ENCODE measurements at places on chromosomes 2 and 18.

DNA sequence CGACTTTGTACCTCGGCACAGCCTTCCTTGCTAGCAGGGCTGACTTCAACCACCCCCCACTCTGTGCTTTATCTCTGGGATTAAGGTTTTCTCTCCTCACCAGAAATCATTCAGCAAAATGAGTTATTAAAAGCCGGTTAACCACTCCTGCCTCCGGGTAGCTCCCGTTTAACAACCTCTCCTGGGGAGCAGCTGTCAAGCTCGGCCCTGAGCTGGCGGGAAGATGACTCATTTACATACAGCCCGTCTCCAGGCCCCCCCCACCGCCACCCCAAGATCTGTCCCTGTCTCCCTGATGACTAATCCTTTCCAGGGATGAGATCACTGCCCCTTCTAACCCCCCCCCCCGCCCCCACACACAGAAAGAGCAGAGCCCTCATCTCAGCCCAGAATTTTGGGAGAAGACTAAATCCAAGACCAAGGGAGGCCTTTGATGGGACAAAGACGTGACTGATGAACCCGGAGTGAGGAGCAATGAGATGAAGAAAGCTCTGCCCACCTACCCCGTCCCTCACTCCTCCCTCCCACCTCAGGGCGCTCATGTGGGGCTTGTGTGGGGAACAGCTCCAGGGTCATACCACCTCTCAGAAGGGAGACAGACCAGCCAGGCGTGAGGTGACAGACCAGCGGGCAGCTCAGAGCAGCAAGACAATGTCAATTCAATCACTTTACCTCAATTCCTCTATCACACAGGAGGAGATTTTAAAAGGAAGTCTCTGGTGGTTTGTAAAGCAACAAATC, 131.4 kb downstream of the MSH2 start:
- DNase-seq: no peak

DNA sequence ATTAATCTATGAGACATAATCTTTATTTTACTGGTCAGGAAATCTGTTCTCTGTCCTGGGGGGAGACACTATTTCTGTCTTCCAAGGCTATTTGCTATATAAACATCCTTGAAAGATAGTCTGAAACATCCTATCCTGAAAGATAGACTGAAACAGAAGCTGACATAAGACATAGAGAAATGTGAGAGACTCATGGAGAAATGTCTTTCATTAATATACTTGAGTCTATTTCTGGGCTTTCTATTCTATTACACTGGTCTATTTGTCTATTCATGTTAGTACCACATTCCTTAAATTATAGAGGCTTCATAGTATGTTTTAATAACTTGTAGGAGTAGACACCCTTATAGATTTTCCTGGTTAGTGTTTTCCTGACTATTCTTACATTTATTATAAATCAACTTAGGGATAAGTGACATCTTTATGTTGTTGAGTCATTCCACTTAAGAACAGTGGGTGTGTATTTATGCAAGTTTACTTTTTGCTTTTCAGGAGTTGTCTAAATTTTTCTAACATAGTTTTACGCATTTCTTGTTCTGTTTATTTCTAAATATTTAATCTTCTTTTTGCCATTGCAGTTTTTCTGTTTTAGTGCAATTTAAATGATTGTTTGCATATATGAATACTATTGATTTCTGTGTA, 244.9 kb upstream of the ZSWIM2 start:
- DNase-seq: no peak

DNA sequence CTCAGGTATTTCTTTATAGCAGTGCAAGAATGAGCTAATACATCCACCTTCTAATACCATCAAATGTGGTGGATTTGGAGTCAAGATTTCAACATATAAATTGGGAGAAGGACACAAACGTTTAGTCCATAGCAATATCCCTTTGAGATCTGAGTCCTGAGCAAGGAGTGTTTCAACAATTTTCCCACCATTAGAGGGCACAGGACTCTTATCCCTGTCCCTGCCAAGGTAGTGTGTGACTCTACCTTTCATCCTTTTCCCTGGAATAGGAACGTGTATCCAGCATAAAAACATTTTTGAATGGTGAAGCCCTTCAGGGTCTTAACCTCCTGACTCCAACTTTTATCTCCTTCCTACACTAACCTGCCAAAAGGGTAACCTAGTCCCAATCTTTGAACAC, 181.3 kb upstream of the SRD5A2 start:
- no peak for DNase-seq

DNA sequence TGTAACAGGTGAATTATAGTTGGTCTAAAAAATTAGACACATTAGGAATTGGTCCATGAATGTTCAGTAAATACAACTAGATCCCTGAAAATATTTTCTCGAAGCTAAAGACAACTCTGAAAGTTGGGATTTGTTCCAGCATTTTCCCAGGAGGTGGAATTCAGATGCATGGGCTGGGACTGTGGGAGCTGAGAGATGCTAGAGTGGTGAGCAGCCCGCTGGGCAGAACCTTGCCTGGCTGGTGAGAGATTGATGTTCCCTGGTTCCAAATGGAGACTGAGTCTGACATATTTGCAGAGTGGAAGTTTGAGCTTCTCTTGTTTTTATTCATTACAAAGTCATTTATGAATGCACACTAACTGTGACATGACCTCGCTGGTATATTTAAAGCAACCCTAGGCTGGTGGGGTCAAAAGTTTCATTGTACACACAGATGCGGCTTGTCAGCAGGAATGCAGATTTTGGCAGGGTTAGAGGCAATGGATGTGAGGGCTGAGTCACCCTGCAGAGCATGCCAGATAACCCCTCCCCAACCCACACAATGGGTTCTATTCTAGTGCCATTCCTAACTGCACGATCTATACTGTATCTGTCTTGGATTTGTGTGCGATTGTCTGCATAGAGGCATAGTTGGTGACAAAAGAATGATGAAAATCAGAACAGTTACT, 23.5 kb upstream of the TMEM178A start:
- no peak for DNase-seq

DNA sequence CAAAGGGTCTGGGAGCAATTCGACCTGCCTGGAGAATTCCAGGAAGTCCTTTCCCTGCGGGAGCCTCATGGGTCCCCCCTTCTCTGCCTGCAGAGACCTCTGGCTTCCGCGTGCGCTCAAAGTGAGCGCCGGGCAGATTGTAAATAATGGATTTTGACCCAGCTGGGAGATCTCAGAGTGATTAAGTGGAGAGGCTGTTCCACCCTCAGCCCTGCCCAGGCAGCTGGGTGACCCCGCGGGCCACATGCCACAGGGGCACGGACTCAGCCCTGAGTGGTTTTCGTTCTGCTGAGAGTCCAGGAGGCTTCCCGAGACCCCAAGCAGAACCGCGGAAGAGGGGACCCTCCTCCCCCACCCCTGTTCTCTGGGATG, 1.2 kb downstream of the KCNG2 start:
- DNase-seq: no peak

DNA sequence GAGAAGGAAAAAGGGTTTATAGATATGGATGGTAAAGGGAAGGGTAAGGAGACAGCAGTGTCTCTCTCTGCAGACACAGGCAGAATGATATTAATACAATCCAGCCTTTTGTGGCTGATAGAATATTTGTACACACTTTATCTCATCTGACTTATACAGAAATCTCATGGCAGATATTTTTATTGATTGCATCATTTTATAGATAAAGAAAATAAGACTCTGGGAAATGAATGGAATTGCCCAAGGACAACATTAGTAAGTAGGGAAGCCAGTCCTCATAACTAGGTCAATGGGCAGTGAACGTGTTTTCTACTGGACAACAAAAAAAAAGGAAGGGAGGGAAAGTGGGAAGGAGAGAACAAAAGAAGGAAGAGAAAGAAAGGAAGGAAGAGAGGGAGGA, 236.4 kb upstream of the EPHA4 start:
- no peak for DNase-seq

DNA sequence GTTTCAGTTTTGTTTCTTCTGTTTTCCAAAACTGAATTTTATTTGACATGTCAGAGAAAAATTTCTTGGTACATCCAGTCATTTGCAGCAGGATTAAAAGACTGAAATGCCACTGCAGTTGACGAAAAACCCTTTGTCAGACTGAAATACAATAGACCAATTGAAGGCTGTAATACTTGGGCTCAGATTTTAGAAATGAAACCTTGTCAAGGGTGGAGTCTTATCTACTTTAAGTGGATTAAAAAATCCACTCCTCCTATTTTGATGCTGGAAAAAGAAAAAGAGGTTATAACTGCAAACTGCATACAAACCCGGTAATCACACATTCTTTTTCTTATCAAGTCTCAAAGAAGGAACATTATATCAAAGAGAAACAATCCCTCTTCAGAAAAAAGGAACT, 80.2 kb upstream of the NEUROD1 start:
- DNase-seq: no peak

GRCh38 chr2:237633061-237633561, 5.7 kb downstream of the LRRFIP1 start:
- DNase-seq: no peak

DNA sequence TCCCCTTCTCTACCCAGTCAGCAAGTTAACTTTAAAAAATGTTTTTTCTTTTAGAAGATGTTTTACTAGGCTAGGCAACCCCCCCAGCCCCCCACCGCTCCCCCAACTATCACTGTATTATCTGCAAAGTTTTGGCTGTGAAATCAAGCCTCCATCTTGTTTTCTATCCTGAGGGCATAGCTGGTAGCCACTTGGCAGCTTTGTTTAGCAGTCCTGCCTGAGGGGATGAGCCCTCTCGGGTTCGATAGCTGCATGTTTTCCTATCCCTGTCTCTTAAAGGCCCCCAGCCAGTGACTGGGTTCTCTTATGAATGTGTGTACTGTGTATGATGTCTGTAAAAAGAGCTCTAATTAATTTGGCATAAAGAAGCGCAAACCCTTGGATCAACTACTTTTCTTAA, 43.4 kb downstream of the MRO start:
- DNase-seq: no peak

DNA sequence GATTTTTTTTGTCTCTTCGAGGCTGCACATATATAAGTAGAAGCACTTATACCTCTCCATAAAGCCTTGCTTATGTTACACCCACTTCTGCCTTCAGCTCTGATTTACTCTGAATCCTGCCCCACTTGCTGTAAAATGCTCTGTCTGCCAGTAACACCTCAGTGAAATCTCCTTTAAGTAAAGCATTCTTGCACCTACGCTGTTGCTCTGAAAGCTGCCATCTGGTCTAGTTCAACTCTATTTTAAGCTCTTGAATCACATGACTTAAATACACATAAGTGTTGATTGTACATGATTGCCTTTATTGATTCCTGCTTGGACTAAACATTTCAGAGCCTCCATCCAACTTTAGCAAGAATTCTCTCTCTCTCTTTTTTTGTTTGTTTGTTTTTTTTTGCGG, 609.0 kb upstream of the CELF4 start:
- DNase-seq: no peak

DNA sequence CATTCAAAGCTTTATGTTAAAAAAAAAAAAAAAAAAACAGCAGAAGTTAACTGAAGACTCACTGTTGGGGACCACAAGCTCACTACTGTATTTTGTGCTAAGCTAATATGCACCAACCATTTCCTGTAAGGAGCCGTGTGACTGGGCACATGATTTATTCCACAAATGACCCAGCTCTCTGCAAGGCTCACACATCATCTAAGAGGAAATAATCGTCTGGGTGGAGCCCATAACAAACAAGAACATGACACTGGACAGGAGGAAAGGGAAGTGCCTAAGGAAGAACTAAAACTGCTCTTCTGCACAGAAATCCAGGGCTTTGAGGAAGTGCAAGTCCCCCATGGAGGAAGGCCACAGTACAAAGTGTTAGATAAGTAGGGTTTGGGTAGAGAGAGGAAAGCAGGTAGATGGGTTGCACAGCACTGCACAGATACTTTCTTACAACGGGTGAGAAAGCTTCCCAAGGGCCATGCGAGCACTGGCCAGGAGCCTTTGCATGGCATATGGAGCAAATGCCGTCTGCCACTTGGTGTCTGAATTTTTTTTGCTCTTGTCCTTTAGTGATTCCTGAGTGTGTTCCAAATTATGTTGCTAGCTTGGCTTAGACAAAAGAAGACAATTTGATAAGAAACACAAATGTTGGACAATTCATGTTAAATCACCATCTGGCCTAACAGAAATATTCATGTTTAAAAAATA, 24.4 kb downstream of the NFE2L2 start:
- no peak for DNase-seq

DNA sequence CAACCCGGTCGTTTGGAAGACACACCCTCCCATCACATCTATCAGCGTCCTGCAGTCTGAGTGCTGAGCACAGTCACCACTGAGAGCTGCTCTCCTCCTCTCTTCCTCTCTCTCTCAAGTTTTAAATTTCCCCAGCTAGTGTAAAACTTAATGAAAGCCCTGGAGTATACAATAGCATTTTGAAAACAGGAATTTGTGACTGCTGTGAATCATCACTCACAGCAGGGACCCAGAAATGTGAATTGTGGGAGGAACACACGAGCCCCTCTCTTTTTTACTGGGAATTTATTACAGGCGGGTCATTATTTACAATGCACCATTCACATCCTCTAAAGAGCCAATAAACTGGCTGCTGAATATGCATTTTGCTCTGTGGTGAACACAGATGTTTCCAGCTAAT, 185.0 kb upstream of the SMIM21 start:
- DNase-seq: no peak

DNA sequence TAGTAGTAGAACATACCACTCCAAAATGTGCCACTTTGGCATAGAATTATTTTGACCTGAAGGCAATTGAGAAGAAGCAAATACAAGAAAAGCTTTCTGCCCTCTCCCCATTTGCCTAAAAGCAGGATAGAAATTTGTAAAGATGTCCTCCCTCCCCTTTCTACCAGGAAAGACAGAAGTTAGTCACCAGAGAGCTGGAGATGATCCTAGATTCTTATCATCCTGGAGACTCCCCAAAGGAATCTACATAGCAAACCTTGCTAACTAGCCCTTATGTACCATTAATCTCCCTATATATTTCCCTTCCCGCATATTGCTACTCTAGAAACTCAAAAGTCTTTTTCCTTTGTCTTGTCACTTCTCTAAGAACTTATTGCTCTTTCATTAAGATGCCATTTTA, 12.6 kb upstream of the TMEM37 start:
- DNase-seq: no peak

DNA sequence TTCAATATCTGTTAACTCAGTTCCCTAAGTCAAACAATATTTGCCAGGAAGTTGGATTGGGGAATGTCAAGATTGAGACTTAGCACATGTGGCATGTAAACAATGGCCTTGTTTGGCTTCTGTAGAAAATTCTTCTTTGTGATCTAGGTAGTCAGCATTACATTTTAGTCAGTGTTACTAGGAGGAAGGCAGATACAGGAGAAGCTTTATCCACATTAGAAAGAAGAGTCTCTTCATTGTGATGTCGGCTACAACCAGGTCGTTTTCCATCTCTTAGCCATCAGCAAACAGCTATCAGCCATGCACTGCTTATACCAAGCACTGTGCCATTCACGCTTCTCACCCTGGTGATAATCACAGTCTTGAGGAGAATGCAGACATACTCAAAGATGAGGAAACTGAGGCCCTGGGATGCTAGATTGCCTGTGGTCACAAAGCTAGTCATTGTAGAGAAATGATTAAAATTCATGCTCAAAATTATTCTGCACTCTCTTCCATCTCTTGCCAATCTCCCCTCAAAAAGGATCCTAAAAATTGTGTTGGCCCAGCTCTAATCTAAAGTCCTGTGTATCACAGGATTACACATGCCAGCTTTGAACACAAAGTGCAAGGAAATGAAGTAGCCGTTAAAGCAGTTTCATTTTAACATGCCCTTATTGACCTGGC, 3.2 kb downstream of the GALNT5 start:
- no peak for DNase-seq

Data from activated naive CD4-positive, alpha-beta T cell treated with Interleukin-2 at 50 U/mL for 16 hours (primary cell).